ENCODE measurements at places on chromosomes 16 and 17.

DNA sequence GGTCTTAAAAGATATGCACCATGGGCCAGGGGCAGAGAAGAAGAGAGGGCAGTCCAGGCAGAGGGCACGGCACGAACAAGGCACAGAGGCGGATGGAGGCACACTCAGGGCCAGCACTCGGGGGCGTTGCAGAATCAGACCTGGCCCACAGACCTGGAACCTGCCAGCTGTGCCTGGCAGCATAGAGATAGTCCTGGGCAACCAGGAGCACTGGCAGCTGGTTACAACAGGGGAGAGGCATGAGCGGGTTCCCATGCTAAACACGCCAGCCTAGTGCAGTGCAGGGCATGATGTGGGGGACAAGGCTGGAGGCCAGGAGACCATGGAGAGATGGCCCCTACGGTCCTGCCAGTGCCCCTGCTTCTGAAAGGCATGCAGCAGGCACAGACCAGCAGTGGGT, 56.9 kb upstream of the RBFOX3 start:
- H3K4me1 ChIP-seq: peaks cover 13% of the 10 kb centered on the region
- no peak overlapping the region for H3K4me3 ChIP-seq
- H3K36me3 ChIP-seq: peaks cover 6% of the 10 kb centered on the region
- peaks cover 4% of the 10 kb centered on the region for H3K27me3 ChIP-seq
- no peak for DNase-seq
- H3K27ac ChIP-seq: no peak overlapping the region

- no peak overlapping the region for H3K4me3 ChIP-seq
- no peaks in the 10 kb centered on the region for H3K27me3 ChIP-seq
- H3K36me3 ChIP-seq: no peaks in the 10 kb centered on the region
- H3K4me1 ChIP-seq: peaks cover 54% of the 10 kb centered on the region
- no peak overlapping the region for H3K27ac ChIP-seq
Measured at GRCh38 chr17:61158376-61158775, 241.3 kb upstream of the TBX2 start.

- H3K27me3 ChIP-seq: peaks cover 1% of the 10 kb centered on the region
- peaks cover under 1% of the 10 kb centered on the region for H3K36me3 ChIP-seq
- peak; percentile 38 for DNase-seq
- H3K27ac ChIP-seq: no peak overlapping the region
- H3K4me3 ChIP-seq: no peak overlapping the region
Measured at GRCh38 chr16:85634747-85635544, 21.8 kb downstream of the GSE1 start.

GRCh38 chr17:49680314-49680713, 2.4 kb upstream of the SPOP start:
- peaks cover 6% of the 10 kb centered on the region for H3K27me3 ChIP-seq
- DNase-seq: no peak
- H3K4me1 ChIP-seq: peaks cover 33% of the 10 kb centered on the region
- no peak overlapping the region for H3K27ac ChIP-seq
- no peak overlapping the region for H3K4me3 ChIP-seq

- peaks cover 21% of the 10 kb centered on the region for H3K27me3 ChIP-seq
- peaks cover 19% of the 10 kb centered on the region for H3K4me1 ChIP-seq
- peaks cover 16% of the 10 kb centered on the region for H3K36me3 ChIP-seq
- H3K27ac ChIP-seq: peak overlapping the region; percentile 91
Measured at GRCh38 chr17:81341516-81342268, 46.6 kb upstream of the SLC38A10 start.

- H3K36me3 ChIP-seq: peaks cover 18% of the 10 kb centered on the region
- H3K27ac ChIP-seq: peak overlapping the region; percentile 90
- DNase-seq: no peak
Measured at GRCh38 chr17:50977487-50978159, 111.5 kb upstream of the TOB1 start.

DNA sequence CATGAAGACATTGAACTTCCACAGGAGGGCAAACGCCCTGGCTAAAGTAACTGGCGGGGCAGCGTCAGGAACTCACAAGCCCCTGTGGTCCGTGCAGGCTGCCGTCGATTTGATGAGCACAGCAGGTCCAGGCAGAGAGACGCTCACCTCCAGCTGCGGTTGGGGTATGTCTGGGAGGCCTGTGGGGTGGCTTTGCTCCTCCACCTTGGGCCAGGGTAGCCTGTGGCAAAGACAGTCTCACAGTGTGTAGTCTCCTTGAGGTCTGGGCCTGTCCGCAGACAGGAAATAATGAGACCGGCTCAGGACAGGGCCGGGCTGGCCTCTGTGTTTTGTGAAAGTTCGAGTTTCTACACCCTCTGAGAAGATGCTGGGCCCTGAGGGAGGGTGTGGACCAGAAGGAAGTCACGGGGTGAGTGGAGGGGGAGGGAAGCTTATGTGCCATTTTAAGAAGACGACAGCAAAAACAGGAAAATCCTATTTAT, 103.3 kb downstream of the METRNL start:
- H3K27ac ChIP-seq: no peak overlapping the region
- H3K4me1 ChIP-seq: no peaks in the 10 kb centered on the region
- no peak overlapping the region for H3K4me3 ChIP-seq
- peaks cover 5% of the 10 kb centered on the region for H3K36me3 ChIP-seq
- peaks cover 11% of the 10 kb centered on the region for H3K27me3 ChIP-seq

DNA sequence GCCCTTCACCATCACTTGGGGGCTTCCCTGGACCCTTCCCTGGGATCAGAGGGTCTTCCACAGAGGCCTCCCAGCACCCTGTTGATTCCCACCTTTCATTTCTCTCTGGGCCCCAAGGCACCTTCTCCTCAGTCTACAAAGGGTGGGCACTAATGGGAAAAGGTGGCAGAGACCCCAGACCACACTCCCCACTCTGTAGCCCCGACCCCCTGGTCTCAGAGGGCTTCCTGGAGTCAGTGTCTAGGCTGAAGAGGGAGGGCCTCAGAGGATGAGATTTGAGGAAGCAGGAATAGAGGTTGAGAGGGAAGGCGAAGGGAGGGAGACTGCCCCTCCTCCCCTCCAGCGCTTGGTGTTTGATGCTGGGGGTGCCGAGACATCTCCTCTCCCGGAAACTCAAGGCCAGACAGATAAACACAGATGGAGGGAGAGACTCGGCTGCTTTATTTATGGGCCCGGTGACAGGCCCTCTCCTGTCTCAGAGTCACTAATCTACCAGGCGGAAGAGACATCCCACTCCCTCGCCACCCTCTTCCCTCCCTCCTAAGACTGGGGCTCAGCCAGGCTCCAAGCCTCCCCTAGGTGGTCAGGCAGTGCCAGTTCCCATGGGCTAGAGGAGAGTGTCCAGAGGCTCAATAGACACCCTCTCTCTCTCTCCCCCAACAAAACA, 18.5 kb upstream of the SP2 start:
- H3K27me3 ChIP-seq: peaks cover 10% of the 10 kb centered on the region
- H3K4me1 ChIP-seq: peaks cover 35% of the 10 kb centered on the region
- peak overlapping the region; percentile 77 for H3K4me3 ChIP-seq
- H3K36me3 ChIP-seq: peaks cover 4% of the 10 kb centered on the region
- H3K27ac ChIP-seq: peak overlapping the region; percentile 74
- no peak for DNase-seq

DNA sequence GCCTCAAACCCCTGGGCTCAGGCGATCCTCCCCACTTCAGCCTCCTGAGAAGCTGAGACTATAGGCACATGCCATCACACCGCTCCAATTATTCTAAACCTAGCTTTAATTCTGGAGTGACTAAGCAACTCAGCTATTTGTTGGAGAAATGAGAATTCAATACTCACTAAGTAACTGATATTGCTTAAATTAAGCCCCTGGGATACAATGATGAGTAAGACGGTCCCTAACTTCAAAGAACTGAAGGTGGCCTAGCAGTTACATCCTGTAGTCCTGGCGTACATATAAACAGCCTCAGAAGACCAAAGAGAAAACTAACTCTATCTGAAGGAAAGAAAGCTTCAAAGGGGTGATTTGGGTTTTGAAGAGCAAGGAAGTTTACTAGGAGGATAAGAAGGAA, 25.0 kb downstream of the XPO6 start:
- H3K4me3 ChIP-seq: no peak overlapping the region
- H3K36me3 ChIP-seq: peaks cover 5% of the 10 kb centered on the region
- no peak overlapping the region for H3K27ac ChIP-seq
- peaks cover 18% of the 10 kb centered on the region for H3K4me1 ChIP-seq

- no peak overlapping the region for H3K4me3 ChIP-seq
- DNase-seq: no peak
- H3K27me3 ChIP-seq: peaks cover 5% of the 10 kb centered on the region
- H3K27ac ChIP-seq: no peak overlapping the region
- H3K4me1 ChIP-seq: peaks cover 24% of the 10 kb centered on the region
Measured at GRCh38 chr17:19461681-19462080, 50.6 kb downstream of the RNF112 start.

DNA sequence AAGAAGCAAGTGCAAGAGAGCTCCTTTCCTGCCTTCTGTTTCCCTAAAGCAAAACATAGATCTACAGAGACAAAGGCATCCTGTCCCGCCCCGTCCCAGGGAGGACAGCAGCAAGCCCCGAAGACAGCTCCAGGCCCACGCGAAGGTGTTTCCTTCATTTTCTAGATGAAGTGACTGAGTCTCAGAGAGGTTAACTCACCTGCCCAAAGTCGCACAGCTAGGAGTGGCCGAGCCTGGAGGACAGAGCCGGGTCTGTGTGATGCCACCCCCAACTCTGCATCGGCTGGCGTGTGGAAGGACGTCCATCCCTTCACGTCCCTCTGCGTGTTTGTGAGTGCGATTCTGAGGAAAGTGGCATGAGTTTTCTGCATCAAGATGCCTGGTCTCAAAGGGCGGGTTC, 187.2 kb upstream of the CHMP6 start:
- peaks cover 18% of the 10 kb centered on the region for H3K4me1 ChIP-seq
- peak overlapping the region; percentile 48 for H3K27ac ChIP-seq
- no peak for DNase-seq

- DNase-seq: no peak
- H3K36me3 ChIP-seq: no peaks in the 10 kb centered on the region
- no peaks in the 10 kb centered on the region for H3K4me1 ChIP-seq
- peaks cover 3% of the 10 kb centered on the region for H3K27me3 ChIP-seq
- no peak overlapping the region for H3K27ac ChIP-seq
Measured at GRCh38 chr16:89847940-89848297, 19.6 kb downstream of the SPIRE2 start.

- H3K4me3 ChIP-seq: no peak overlapping the region
- H3K27me3 ChIP-seq: no peaks in the 10 kb centered on the region
- peak overlapping the region; percentile 71 for H3K27ac ChIP-seq
- peaks cover 37% of the 10 kb centered on the region for H3K4me1 ChIP-seq
- DNase-seq: no peak
Measured at GRCh38 chr17:57918017-57918895, 37.0 kb downstream of the CUEDC1 start.

GRCh38 chr17:68441070-68441770, 16.1 kb downstream of the WIPI1 start:
- peaks cover 2% of the 10 kb centered on the region for H3K27me3 ChIP-seq
- DNase-seq: peak; percentile 51
- H3K4me3 ChIP-seq: peak overlapping the region; percentile 79
- H3K36me3 ChIP-seq: peaks cover 15% of the 10 kb centered on the region
- H3K27ac ChIP-seq: peak overlapping the region; percentile 100
- H3K4me1 ChIP-seq: peaks cover 65% of the 10 kb centered on the region

DNA sequence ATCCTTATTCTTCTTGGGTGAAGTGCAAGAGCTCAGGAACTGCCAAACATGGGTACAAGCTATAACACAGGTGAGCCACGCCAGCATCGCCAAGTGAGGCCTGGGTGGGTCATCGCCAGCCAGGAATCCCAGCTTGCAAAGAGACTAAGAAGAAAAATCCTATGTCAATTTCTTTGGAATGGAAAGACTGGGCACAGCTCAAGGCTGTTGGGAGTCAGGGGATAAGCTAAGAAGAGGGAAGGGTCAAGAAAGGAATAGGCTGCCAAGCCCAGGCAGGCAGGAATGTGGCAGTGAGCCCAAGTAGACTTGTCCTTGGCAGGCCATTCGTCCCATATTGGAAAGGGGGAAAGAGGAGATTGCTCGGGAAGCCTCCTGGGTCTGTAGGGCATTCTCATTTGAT, 191.4 kb upstream of the CDH5 start:
- peaks cover under 1% of the 10 kb centered on the region for H3K36me3 ChIP-seq
- peaks cover 3% of the 10 kb centered on the region for H3K4me1 ChIP-seq
- no peak for DNase-seq
- no peak overlapping the region for H3K4me3 ChIP-seq

DNA sequence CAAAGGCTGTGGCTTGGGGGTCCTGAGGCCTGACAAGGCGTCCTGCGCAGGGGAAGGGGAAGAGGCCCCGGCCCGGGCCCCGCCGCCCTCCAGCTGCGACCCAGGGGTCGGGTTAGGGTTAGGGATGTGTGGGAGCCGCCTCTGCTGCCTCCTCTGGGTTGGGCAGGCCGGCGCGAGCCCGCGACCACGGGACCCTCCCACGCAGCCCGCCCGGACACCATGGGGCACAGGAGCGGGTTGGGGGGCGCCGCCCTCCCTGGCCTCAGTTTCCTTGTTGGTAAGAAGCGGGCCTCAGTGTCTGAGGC, 386 bp downstream of the CIAO3 start:
- H3K4me3 ChIP-seq: peak overlapping the region; percentile 85
- no peak overlapping the region for H3K27ac ChIP-seq
- peaks cover 6% of the 10 kb centered on the region for H3K36me3 ChIP-seq
- peaks cover 23% of the 10 kb centered on the region for H3K4me1 ChIP-seq
- H3K27me3 ChIP-seq: peaks cover 4% of the 10 kb centered on the region
- DNase-seq: no peak

DNA sequence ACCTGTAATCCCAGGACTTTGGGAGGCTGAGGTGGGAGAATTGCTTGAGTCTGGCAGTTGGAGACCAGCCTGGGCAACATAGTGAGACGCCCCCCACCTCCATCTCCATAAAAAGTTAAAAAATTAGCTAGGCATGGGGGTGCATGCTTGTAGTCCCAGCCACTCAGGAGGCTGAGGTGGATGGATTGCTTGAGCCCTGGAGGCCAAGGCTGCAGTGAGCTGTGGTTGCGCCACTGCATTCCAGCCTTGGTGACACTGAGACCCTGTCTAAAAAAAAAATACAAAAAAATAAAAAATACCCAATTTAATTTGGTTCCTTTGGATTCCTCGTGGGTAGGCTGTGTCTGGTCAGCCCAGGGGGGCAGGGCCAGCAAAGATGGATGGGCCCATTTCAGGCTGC, 26.1 kb upstream of the TAC4 start:
- H3K27me3 ChIP-seq: peaks cover 8% of the 10 kb centered on the region
- H3K4me3 ChIP-seq: no peak overlapping the region
- no peak overlapping the region for H3K27ac ChIP-seq
- no peak for DNase-seq
- H3K4me1 ChIP-seq: peaks cover 11% of the 10 kb centered on the region
- no peaks in the 10 kb centered on the region for H3K36me3 ChIP-seq

- H3K27me3 ChIP-seq: no peaks in the 10 kb centered on the region
- no peaks in the 10 kb centered on the region for H3K36me3 ChIP-seq
- H3K27ac ChIP-seq: peak overlapping the region; percentile 96
- no peak for DNase-seq
- no peak overlapping the region for H3K4me3 ChIP-seq
Measured at GRCh38 chr16:14043278-14043677, 27.8 kb upstream of the MRTFB start.

GRCh38 chr17:39200070-39200879, at the start of gene RPL19:
Gene RPL19 (plus strand): TSS chr17:39200283. CDS start chr17:39200345, 62 bp downstream.
- peaks cover 5% of the 10 kb centered on the region for H3K27me3 ChIP-seq
- H3K4me1 ChIP-seq: peaks cover 42% of the 10 kb centered on the region
- peak within 1 kb of the TSS; percentile 94 for H3K4me3 ChIP-seq
- peak within 1 kb of the TSS; percentile 99 for H3K27ac ChIP-seq
